GM10248 (cell line): ENCODE measurements at places on chromosomes 2 and 18.
A peak's percentile ranks its signal among the peaks of the same experiment; 100 is the strongest.

DNA sequence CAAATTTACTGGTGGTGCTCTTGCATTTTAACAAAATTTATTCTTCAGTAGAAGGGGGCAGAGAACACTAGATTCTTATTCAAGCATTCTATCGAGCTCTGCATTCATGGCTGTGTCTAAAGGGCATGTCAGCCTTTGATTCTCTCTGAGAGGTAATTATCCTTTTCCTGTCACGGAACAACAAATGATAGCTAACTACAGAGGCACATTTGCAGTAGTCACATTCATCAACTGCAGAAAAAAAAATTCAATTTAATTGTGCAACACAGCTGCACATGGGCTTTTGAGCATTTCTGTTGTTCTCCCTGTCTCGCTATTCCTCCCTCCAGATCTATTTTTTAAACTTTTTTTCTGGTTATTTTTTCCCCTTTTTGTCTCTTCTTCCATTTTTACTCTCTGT, 13.0 kb upstream of the DLX1 start:
- DNase-seq: no peak

DNA sequence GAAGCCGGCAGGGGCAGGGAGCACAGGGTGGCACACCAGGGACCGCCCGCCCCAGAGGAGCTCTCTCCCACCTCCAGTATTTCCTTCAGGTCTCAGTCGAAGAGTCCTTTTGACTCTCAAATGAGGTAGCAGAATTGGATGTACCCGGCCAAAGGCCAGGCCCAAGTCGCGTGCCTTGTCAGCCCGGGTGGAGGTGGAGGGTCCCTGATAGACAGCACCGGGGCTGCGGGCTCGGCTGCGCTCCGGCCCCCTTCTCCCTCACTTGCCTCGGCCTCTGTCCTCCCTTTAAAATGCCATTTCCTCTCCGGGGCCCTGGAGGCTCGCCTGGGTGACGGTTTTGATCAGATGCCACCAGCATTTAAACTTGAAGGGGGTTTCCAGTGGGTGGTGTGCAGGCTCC, 198.9 kb upstream of the SOX11 start:
- DNase-seq: no peak

DNA sequence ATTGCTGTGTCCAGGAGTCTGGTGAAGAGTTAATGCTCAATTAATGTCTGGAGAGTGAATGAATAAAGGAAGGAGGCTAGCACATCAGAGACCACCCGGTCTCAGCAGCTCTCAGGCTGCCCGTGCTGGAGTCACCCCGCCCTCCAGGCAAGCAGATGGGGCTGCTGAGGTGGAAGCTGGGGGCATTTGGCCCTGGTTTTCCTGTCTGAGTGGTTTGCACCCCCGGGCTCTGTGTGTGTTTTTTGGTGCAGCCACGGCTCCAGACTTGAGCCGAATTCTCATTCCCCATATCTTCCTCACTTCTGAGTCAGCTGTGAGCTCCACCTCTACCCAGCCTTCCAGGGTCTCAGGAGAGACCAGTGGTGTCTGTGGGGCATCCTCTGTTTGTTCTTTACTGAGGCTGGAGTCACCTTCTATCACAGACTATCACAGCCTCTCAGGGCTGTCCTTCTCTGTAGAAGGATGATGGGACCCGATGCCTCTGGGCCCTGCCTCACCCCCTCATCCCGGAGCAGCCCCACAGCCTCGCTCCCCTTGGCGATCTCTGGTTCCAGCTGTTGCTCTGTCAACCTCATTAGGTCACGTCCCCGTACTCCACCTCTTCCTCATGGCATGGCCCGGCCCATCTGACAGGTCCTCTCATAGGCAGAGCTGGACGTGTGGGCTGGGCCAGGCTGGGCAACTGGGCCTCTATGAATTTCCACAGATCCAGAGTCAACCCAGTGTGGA, 60.8 kb downstream of the HS1BP3 start:
- DNase-seq: no peak

- no peak for DNase-seq
Measured at GRCh38 chr2:18741895-18742732, 152.7 kb upstream of the NT5C1B start.

GRCh38 chr2:212536817-212537725, 1.5 kb downstream of the ERBB4 start:
- peak; percentile 13 for DNase-seq

DNA sequence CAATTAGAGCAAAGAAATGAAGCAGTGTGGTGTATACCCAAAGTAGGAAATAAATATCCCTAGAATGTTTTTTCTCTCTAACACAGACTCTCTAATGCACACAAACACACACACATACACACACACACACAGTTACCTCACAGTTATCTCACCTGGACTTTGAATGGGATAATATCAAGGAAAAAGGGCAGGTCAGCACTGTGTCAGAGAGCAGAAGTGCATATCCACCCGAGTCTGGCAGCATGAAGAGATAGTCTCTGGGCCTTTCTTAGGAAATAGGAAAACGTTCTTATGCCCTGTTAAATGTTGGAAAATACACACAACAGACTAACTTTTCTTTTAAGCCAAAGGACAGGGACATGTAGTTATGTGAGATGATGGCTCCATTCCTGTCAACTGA, 162.0 kb downstream of the COL6A3 start:
- no peak for DNase-seq

DNA sequence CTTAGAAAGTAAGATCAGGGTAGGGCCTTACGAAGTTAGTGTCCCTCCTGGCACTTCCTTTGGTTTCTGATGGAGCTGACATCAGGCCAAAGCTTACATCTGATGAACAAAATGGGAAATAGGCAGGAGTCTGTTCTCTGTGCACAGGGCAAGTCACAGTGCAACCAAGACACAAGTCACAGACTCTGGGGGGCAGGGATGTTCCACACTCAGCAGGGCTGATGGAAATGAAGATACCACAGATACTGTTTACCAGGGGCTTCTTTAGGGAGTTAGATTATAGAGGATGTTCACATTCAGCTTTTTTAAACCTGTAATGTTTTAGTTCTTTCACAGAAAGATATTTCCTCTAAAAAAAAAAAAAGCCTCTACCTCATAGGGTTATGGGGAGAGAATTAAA, 106.2 kb upstream of the EPC2 start:
- no peak for DNase-seq

GRCh38 chr2:160295519-160296207, 95.6 kb upstream of the ITGB6 start:
- no peak for DNase-seq

- DNase-seq: peak; percentile 9
Measured at GRCh38 chr18:35661483-35662146, 80.1 kb downstream of the GALNT1 start.

GRCh38 chr2:70964133-70964532, 14.3 kb upstream of the ANKRD53 start:
- no peak for DNase-seq

- no peak for DNase-seq
Measured at GRCh38 chr2:105617631-105618350, 126.9 kb upstream of the NCK2 start.
